Panc1 (cell line): ENCODE measurements at places on chromosomes 1 and 21.

- no peak for DNase-seq
Measured at GRCh38 chr1:227317011-227317451, 1.3 kb downstream of the CDC42BPA start.

DNA sequence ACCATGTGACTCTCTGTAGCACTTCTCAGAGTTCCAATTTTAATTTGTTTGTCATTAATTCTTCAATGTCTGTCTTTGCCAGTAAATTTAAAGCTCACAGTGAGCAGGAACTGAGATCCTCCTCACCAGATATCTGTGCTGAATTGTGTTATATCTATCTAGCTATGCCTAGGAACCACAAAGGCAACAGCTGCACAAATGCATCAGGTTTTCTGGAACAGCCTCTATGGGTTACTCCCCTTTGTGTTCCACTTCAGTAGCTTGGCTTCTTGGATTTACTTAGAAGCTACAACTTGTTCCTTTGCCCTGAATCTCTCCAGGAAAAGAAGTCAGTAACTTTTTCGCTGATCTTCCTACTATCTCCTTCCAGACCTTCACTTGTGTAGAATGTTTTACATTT is 1237.8 kb upstream of the ADGRL4 start:
- no peak for DNase-seq

GRCh38 chr1:25018110-25018735 is 88.1 kb upstream of the RUNX3 start:
- DNase-seq, result no peak

DNA sequence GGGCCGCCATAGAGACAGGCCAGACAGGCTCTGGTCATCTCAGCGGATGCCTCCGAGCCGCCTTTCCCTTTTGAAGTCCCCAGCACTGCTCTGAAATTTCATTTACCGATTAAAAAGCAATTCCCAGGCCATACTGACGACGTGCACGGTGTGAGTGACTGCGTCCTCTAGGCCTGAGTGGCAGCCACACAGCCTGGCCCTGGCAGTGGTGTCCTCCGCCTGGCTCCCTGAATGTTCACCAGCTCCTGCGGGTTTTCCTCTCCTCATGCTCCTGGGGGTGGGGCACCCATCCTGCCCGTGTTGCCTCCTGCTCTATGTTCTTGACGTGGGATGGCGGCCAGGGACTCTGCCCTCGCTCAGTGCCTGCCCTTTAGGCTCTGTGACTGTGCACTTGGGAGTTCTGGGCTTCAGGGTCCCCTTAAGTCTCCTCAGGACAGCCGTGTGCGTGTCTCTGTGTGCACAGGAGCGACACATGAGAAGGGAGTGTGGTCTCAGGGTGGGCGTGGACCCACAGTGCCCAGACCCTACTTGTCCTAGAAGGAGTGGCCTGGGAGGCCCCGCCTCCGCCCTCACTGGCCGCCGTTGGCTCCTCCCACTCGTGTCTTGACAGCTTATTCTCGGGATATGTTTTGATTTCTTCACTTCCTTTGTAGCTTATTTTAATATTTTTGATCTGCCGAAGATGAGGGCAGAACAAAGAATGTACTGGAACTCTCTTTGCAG is 3.6 kb downstream of the SKI start:
- DNase-seq, result no peak

- DNase-seq, result no peak
Measured at GRCh38 chr1:48608882-48609281, 136.9 kb upstream of the SPATA6 start.

DNA sequence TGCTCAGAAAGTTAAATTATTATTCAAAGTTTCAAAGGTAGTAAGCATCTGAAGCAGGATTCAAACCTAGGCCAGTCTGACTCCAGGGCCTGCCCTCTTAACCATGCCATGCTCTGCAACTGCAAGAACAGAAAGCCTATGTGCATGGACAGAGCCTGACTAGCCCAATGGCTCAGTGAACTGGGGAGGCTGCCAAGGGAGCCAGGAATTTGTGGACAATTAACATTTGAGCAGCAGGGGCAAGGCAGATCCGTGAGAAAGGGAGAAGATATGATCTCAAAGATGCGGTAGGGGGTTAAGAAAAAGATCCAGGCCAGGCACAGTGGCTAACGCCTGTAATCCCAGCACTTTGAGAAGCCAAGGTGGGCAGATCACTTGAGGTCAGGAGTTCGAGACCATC is 6.5 kb upstream of the ATP1A4 start:
- no peak for DNase-seq

DNA sequence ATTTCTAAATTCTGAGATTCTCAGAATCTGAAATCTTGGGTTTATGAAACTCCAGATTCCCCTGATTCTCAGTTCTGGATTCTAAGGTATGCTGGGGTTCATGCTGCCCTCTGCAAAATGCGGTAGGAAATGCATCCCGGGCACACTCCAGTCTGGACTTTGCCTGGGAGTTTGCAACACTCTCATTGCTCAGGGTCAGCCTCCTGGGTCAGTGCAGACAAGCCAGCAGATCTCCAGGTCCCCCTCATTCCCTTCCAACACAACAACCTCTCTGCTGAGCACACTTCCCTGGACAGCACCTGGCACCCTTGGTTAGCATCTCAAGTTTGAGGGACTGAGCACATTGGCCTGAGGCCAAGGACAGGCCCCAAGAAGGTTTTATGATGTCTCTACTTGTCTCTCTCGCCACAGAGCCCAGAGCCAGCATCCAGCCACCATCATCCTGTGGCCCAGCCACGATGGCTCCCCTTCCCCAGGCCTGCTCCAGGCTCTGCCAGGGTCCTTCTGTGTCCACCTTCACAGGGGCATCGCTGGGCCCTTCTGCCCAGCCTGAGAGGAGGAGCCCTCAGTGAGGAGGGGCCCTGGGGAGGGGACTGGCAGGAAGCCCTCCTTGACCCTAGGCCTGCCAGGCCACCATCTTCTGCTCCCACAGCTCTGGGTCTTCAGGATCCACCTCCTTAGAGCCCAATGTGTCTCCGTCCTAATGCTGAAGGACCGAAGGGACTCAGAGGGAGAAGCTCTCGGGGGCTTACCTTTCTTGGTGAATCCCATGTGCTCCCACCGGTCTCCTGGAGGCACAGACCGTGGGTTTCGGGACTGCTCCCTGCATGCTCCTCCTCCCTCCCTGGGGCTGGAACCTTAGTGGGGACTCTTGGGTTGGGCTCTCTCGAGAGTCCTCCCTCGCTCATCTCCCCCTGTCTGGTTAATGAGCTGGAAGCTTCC is 550.7 kb downstream of the PTPRU start:
- no peak for DNase-seq

DNA sequence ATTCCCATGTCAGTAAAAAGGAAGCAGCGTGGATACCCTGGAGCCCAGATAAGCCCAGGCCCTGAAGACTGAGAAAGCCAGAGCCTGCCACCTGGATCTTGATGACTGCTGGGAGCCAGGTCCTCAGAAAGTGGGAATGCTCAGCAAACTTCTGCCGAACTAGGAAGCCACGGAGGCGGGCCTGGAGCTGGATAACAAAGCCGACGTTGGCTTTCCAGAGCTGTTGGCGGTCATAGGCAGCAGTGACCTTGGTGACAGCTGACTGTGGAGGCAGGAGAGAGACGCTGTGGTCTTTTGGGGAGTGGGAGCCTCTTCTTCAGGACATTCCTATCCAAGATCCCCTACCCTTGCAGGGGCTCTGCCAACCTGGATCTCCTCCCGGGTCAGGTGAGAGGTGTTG is 24.4 kb downstream of the IQGAP3 start:
- DNase-seq, result no peak
